Cortex of kidney (tissue), 1 donor: ENCODE measurements at places on chromosomes 2 and 18.

DNA sequence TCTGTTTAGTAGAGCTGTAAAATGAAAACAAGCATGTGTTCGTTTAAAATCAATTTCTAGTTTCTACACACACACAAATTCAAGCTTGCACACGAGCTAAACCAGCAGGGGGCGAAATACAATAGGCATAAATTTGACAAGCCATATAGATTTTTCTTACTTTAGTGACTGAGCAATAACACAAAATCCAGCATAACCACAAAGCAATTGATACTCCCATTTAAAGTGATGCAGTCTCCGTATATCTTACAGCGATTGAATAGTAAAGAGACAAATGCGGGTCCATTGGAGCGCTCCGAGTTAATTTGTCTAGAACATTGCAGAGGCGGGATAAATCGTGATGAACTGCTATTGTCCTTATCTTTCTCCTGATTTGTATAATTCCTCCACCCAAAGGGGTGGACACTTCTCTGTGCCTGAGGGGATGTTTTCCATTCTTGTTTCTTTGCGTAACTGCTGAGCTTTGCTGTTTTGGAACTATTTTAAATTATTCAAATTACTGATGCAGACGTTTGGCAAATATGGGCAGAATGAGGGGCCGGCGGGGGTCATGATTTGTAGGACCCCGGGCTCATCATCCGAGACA, 1.2 kb upstream of the AFTPH start:
- no peak for DNase-seq

DNA sequence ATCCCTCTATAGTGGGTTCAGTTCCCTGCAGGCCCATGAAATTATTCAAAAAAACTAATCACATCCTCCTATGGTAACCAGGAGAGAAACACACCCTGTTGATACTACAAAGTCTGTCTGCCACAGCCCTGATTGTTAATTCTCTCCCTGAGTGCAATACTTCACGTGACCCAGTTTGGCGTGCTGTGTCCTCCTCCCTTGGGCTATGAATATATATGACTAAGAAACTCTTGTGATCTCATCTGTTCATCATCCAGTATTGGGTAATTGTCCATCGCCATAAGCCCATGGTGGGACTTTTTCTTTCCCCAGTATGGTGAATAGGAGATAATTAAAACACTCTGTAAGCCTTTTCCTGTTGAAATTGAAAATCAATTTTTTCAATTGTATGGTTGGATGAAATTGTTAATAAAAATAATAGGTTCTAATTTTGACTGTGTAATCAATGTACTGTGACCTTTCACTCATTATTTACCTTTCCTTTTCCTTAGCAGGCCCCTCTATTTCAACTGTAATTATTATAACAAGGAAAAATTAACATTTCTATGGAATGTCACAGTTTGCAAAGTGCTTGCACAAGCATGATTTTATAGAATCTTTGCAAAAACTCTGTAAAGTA, 1822.6 kb downstream of the SUCLG1 start:
- no peak for DNase-seq

GRCh38 chr2:138028538-138028937, 64.3 kb downstream of the HNMT start:
- DNase-seq = no peak

DNA sequence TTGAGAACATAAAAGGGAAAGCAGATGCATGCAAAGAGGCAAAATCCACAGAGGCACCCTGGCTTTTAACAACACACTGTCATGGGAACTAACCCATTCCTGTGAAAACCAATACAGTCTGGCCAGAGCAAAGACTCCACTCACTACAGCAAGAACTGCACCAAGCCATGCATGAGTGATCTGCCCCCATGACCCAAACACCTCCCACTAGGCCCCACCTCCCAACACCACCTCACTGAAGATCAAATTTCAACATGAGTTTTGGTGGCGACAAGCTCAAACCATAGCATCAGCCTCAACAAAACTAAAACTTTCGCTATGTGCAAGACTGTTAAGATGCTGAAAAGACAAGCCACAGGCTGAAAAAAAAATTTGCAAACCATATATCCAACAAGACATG, 162.8 kb downstream of the SMAD2 start:
- no peak for DNase-seq

- DNase-seq = no peak
Measured at GRCh38 chr2:199710551-199710950, 140.4 kb downstream of the FTCDNL1 start.

DNA sequence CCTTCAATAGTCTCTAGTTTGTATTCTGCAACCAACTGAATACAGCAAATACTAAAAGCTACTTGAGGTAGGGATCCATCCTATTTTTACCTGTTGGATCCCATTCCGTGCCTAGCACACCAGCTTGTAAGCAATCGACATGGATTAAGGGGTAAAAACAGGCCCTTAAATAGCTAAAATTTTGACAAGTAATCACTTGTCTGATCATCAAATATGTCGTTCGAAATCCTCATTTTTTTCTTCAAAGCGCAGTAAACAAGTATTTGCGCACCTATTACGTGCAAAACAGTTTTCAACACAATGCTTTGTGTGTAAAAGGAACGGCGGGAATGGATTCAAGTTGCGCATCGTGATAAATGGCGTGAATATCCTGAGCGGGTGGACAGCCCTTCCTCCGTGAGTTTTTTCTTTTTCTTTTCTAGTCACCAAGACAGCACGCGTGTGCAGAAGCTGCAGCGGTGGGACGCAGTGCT, 1.4 kb upstream of the ACVR2A start:
- DNase-seq = no peak

DNA sequence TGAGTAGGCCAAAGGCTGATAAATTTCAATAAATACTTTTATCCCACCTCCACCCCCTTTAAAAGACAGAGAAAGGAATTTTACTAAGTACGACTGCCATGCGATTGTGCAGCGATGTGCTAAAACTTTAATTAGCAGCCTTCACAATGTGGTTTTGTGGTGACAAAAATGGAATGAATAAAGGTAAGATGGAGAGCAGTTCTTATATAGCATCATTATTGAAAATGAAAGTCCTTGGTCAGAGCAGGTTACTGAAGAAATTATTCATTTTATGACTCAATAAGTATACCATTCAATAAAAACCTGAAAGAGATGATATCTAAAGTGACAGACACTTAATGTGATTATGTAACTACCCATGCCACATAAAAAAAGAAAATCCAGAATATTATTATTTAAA, 33.2 kb upstream of the MTIF2 start:
- no peak for DNase-seq

DNA sequence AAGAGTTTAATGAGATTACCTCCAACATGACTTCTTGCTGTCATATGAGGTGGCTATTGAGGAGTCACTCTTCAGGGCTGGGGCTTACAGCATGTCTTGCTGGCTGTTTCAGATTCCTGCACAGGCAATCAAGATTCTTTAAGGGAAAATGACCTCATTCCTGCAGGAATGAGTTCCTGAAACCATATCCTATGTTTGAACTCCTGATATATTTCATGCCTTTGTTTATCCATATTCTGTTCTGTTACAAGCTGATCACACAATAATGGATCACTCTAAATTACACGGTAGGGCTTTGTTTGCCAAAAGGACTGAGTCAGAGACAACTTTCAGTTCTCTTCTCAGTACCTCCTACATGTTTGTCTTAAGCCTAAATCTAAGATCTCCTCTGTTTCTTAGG, 879.8 kb upstream of the PIK3C3 start:
- DNase-seq = no peak

GRCh38 chr2:237199577-237199976, 113.9 kb downstream of the COPS8 start:
- DNase-seq = no peak

DNA sequence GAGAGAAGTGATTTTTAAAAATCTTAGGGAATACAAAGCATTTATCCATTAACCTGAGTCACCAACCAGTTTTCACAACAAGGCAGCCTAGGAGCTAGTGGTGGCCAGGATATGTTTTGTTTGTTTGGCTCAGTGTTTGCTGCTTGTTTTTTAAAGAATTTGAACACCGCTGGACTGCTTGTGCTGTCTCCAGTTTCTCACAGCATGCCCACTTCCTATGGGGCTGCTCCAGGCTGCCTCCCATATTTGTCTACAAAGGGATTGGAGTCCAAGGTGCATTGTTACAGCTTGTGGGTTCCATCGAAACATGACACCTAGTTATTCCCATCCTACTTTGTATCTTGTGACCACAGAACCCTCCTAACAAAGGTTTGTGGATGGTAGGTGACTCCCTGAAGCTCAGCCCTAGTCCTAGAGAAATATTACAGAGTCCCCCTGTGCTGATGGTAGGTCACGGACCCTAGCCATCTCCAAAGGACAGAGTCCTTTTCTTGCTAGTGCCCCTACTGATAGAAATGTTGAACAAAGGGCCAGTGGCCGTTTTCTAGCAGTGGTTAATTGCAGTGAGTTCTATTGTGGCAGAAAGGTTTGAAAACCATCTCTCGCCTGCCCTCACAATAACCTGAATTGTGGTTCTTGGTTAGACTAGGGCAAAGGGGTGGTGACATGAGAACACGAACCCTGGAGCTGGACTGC, 23.2 kb downstream of the GPR39 start:
- no peak for DNase-seq

- no peak for DNase-seq
Measured at GRCh38 chr2:33216508-33217182, 259.8 kb upstream of the RASGRP3 start.

- no peak for DNase-seq
Measured at GRCh38 chr2:74079522-74080341, 68.0 kb downstream of the BOLA3 start.

DNA sequence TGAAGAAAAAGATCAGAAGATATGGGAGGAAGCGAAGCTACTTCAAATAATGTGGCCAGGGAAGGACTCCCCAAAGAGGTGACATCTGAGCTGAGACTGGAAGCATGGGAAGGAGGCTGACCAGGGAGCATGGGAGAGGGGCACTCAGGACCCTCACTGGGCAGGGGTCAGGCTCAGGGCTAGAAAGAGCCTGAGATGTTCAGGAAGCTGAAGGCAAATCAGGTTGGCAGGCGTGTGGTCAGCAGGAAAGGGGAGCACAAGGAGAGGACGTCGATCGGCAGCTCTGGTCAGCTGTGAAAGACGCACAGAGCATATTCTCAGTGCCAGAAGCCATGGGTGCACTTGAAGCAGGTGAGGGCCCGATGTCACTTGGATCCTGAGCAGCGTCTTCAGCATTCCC, 38.2 kb upstream of the KLHL29 start:
- DNase-seq = no peak

DNA sequence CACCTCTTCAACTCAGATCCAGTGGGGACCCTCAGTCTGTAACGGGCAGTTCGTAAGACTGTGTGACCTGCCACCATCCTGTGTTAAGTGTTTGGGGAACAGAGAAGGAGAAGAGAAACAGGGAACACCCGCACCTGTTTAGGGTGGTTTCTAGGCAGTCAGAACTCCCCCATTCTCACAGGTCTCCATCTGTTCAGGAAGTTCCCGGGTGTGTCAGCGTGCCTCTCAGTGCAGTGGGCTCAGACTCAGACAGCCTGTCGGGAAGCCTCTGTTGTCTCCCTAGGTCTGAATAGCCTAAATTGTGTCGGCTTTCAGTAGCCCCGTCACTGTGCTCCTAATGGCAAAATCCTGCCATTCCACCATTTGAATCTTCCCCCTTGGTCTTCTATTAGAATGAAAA, 256.6 kb downstream of the LOXHD1 start:
- no peak for DNase-seq

GRCh38 chr2:127228102-127228501, 8.0 kb upstream of the CYP27C1 start:
- DNase-seq = no peak

DNA sequence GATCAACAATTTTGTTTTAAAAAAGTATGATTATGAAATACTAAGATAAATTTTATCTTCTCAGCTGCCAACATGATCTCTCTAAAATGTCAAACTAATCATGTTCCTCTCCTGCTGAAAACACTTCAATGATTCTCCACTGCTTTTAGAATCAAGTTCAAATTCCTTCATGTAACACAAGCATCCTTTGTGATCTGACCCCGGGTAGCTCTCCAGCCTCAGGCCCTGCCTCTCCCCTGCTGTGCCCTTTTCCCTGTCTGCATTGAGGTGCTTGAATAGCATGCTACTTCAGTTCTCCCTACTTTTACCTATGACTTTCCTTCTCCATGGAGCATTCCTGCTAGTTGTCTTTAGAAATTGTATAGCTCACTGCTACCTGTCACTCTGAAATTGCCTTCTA, 274.8 kb downstream of the PDE11A start:
- DNase-seq = no peak

GRCh38 chr2:2646433-2647051, 315.5 kb upstream of the MYT1L start:
- no peak for DNase-seq

DNA sequence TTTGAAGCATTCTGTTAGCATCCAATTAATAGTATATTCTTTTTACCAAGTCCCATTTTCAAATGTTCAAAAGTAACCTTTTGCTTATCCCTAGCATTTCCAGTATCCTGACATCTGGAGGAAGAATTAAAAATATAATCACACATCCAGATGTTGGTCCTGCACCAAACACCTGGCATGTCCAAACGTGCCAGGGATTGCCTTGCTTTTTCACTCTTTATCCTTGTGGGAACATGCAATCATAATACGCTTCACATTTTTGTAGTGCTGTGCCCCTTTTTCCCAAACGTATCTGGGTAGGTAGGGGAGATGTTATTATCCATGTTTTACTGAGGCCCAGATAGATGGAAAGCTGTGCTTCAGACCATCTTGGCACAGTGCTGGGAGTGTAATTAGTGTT, 133.0 kb downstream of the TPGS2 start:
- DNase-seq = no peak

GRCh38 chr18:76466410-76466991, 28.5 kb downstream of the ZNF516 start:
- DNase-seq = no peak

DNA sequence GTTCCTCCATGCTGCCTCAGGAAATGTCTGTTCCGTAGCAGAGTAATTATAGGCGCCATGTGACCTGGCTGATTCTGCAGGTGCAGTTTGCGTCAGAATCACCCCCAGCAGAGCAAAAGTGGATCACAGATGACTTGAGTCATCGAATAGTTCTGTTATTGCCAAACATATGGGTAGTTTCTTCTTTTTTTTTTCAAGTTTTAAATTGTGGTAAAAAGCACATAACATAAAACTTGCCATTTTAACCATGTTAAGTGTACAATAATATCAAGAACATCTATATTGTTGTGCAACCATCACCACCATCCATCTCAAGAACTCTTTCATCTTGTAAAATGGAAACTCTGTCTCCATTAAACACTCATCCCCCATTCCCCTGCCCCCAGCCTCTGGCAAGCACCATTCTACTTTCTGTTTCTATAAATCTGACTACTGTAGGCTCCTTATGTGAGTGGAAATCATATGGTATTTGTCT, 177.7 kb upstream of the TWIST2 start:
- no peak for DNase-seq

DNA sequence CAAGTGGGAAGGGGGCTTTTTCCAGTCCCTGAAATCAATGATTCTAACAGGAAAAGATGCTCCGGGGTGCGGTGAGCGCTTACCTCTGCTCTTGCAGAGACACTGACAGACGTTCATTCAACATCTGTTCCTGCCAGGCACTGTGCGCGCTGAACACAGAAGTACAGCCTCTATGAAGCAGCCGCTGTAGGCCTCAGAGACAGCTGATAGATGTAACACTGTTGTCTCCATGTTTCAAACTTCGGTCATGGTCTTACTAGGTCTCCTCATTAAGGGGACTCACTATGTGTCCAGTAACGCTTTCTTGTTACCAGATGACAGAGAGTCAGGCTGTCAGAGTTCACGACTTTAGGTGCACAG, 649 bp upstream of the CLIP4 start:
- no peak for DNase-seq

GRCh38 chr2:140747665-140748064, 1383.2 kb downstream of the LRP1B start:
- no peak for DNase-seq

- DNase-seq = no peak
Measured at GRCh38 chr2:235413064-235413463, 80.8 kb upstream of the AGAP1 start.

GRCh38 chr2:149015501-149015900, 23.0 kb upstream of the LYPD6B start:
- DNase-seq = no peak
